HFFc6 (cell line): ENCODE measurements at places on chromosomes 3 and 15.

DNA sequence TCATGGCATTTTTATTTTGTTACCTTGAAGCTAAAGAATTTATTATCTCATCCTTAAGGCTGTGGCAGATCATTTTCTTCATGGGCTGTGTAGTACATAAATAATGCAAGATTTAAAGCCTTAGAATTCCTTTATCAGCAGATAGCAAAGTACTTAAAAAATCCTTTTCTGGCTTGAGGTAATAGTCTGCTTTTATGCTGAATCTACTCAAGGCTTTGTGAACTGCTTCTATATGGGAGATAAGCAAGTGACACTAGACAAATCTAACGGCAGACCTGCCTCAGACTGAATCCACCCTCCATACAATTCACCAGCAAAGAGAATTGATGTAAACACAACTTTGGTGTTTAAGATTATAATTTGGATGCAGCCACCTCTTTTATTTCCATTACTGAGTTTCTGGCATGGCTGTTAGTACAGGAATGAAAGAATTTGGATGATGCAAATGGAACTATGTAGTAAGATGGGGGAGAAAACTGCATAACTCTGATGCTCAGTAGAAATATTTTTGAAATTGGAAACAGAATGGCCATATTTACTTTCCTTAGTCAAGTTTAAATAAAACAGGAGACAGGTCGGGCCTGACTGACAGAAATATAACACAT, 1121.5 kb downstream of the NAALADL2 start:
- DNase-seq, result no peak

- DNase-seq, result no peak
Measured at GRCh38 chr3:72494130-72494529, 354.1 kb downstream of the SHQ1 start.

- no peak for DNase-seq
Measured at GRCh38 chr3:141465221-141465620, 21.6 kb upstream of the RASA2 start.

DNA sequence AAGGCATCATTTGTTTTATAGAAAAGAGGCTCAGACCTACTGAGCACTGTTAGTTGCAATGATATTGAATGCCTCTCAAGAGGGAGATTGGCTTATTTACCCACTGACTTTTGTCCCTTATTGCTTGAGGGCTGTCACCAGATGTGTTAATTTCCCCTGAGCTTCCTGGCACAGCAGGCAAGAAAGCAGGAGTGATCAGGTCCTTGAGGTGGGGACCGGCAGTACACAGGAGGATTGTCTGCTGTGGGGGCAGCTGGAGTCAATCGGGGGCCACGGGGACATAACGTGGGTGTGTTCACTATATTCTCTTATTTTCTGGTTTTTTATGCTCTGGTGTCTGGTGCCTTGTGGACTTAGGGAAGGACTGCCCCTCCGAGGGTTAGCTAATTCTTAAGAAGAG, 44.6 kb downstream of the GASK1A start:
- no peak for DNase-seq

DNA sequence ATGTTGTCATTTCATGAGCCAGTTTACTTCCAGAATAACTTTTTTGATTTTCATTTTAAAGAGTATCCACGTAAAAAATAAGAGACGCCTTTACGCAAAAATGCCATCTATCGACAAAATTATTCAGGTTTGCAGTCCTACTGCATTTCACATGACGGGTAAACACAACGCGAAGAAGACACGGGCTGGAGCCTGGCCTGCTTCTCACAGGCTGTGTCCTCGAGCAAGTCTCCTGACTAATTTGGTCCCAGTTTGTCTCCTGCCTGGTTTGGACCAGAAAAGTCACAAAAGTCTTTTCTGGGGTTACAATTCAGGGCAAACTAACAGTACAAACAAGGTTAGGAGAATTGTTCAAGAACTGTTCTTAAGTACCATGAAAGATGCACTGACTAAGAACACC, 51.7 kb downstream of the CHSY1 start:
- DNase-seq, result no peak

- no peak for DNase-seq
Measured at GRCh38 chr3:45787551-45787950, 8.8 kb downstream of the SLC6A20 start.

DNA sequence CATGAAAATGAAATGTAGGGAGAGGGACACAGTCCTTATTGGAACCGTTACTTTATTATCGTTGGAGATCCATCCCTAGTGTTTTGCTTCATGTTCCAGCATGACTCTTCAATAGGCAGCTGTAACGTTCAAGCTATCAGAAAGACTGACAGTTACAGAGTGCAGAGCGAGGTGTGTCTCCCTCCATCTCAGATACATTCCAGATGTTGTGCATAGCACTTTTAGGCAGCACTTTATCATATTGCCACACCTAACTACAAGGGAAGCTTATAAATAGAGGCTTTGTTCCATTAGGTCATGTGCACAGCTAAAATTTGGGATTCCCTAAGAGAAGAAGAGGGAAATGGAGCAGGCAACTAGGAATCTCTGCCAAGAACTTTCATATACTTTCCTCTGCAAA, 1009.6 kb downstream of the ROBO2 start:
- DNase-seq, result no peak

DNA sequence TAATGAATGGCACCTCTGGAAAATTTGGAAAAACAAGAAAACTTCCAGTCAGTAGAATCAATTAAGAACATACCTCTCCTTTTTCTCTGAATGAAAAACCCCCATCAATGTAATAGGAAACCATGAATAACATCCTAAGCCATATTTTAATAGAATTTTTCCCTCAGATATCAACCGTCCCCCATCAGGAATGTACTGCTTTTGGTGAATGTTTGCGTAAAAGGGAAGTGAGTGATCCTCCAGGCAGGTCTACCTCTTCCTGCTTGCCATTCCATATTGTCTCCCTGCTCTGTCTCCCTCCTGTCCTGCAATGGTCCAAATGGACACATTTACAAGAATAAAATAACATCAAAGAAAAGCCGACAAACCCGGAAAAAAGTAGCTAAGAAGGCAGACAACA, 30.8 kb downstream of the LAMP3 start:
- DNase-seq, result no peak

DNA sequence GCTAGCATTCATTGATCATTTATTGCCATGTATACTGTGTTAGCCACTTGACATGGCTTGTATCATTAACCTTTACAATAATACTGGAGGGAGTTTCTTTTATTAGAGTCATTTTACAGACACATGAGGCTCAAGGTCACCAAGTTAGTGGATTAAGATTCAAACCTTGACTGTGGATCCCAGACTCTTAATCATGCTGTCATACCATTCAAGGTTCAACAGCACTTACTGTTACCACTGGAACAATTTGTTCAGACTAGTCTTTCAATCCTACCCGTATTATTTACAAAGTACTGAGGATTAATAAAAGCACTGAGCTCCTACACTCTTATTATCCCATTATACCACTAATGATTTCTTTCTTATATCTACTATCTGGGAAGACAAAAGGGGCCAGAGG, 1.2 kb downstream of the COX17 start:
- no peak for DNase-seq

DNA sequence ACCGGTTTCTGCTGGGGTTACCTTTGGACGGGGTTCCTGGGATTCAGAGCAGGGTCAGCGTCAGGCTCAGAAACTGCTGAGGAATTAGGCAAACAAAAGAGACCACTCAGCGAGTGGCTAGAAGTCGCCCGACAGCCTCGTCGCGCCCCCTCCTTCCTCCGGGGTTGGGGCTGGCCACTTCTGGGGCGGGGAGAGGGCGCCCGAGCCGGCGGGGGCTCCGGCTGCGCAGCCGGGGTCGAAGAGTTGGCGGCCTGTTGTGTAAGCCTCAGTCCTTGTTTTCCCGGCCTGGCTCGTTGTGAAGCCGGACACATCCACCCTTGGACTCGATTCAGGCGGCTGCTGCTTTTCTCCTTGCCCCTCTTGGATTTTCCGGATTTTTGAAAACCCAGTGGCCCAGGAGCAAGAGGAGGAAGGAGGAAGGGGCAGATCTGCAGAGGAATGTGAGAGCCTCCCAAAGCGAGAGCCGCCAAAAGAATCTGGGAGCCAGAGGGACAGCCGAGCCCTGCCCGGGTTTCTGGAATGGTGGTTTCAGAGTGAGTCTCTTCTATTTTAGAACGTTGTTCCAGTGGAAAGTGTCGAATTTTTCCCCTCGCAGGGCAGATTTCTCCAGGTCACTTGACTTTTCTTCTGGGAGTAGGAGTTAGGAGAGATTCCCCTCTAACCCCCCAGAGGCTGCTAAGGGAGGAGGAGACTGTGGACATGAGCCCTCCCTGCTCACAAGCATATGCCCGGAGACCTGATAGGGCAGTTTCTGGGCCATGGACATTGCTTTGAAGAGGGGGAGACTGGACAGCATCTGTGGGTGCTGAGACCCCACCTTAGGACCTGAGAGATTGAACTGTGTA, 666 bp downstream of the SNX33 start:
- DNase-seq, result peak; percentile 29
